ENCODE measurements at places on chromosomes 13 and 19. TPM values are rescaled to one million over a fixed set of nuclear protein-coding genes. Genes with fewer than 3 reads are reported as not detected.

- peak; percentile 63 for DNase-seq
Measured at GRCh38 chr19:41753159-41753558, 2.2 kb upstream of the CEACAM6 start.

GRCh38 chr19:8144273-8144995 lies 5.0 kb downstream of the FBN3 start:
- no peak for DNase-seq

DNA sequence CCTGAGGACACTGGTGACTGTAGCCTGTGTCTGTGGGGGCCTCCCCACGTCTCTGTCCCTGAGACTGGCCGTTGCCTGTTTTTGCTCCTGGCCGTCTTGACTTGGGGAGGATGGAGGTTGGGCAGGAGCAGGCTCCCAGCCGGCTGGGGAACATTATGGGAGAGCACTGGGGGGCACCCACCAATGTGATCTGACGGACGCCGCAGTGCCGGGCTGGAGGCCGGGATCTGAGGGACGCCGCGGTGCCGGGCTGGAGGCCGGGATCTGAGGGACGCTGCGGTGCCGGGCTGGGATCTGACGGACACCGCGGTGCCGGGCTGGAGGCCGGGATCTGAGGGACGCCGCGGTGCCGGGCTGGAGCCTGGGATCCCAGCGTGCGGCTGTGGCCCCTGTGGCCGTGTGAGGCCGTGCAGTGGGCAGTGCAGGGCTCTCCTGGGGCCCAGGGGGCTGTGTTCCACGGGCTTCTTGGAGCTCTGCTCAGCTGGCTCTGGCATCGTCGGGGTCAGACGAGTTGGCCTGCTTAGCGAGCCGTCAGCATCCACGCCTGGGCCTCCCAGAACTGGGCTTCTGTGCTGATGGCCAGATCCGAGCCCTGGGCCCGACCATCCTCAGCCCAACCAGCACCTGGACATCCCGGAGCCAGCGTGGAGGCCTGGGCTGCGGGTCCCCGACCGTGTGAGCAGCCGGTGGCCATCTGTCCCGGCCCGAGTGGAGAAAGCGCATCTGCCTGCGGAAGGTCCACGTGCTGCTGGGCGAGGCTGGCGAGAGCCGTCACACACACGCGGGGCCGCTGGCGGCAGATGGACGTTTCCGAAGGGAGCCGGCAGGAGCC lies 45.8 kb downstream of the GAS6 start:
- DNase-seq, result no peak

GRCh38 chr13:27018882-27019281 lies 152.7 kb downstream of the USP12 start:
- no peak for DNase-seq

DNA sequence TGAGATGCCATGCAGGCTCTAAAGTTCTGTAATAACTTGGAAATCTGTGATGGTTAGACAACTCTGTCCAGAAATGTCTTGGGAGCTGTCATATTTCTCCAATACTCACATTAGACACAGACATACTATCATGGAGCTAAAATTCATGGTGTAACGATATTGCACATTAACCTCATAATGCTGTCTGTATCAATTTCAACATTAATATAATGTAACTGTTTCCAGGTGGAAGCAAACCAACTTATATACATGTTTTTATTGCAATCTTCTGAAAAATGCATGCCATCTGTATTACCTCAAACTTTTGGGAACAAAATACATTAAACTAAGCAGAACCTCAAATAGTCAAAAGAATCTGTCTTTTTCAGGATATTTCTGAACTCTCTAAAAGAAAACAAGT lies 14.7 kb upstream of the SPART start:
- no peak for DNase-seq

Gene TMPRSS9
- not detected for total RNA-seq

GRCh38 chr13:105611424-105611823 lies 924.0 kb downstream of the EFNB2 start:
- no peak for DNase-seq

Gene MYPOP
- 7.6 TPM for total RNA-seq

DNA sequence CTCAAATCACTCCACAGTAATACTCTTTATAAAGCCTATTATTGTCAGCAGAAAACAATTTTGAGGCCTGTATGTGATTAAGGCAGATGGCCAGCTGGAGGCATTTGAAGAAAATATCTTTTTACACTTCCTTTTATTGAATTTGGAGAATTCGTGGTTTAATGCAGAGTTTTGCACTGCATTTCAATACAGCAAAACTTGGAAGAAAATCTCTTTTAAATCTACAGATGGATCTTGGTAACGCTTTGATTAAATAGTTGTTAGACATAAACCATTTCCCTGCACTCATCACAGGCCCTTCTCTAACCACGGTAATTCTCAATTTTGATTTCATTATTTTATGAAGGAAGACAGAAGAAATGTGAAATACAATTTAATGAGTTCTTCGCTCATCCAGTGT lies 185.7 kb downstream of the RFC3 start:
- no peak for DNase-seq

- no peak for DNase-seq
Measured at GRCh38 chr13:27355894-27356293, 68.5 kb upstream of the GTF3A start.

GRCh38 chr13:40980461-40980860 lies 38.7 kb downstream of the ELF1 start:
- no peak for DNase-seq

DNA sequence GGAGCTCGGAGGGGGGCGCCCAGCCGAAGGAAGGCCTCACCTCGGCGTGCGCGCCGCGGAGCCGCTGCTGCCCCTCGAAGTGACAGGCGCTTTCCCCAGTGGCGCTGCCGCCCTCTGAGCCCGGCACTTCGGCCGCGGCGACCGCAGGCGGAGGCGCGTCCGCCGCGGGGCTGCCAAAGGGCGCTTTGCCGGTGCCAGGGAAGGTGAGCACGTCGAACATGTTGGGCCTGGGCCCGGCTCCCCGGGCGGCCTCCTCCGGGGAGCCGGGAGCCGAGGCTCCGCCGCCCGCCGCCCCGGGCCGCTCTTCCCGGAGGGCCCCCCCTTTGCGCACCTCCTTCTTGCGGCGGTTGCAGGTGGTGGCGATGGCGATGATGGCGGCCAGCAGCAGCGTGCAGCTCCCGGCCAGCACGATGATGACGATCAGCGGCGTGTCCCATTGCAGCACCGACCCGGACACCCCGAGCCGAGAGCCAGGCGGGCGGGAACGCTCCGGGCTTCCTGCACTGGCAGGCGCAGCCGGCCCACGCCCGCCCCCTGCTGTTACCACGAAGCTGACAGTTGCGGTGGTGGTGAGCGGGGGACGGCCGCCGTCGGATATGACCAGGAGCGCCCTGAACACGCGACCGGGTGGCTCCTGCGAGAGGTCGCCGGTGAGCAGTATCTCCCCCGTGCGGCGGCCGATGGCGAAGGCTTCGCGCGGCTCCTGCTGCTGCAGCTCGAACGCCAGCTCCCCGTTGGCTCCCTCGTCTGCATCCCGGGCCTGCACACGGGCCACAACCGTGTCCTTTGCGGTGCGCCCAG lies 2.5 kb downstream of the PCDH8 start:
- DNase-seq, result no peak

DNA sequence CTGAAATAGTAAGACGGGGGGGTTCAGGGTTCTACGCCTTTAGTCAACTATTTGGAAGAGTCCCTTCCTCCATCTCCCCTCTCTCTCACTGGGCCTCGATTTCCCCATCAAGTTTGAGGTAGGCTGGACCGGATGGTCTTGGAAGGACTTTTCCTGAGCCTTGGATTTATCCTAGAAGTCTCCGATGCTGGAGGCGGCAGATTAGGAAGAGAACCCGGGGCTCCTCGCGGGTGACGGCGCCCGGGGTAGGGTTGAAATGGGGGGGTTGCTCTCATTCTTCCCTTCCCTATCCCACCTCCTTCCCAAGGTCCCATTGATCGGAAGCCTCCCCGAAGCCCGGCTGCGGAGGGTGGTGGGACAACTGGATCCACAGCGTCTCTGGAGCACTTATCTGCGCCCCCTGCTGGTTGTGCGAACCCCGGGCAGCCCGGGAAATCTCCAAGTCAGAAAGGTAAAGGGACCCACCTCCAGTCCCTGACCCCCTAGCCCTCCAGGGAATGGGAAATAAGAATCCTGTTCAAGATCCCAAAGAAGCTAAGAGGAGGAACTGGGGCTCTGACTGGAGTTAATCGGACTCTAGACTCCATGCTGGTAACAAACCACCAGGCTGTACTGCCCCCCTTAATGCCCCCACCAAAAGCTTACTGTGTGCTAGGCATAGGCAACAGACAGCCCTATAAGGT lies 781 bp downstream of the QPCTL start:
- DNase-seq, result peak; percentile 77

Gene ZNF132
- total RNA-seq, result not detected

GRCh38 chr19:7900931-7901330 lies 2.7 kb upstream of the MAP2K7 start:
- DNase-seq, result no peak

GRCh38 chr13:112219740-112220139 lies 152.8 kb downstream of the SOX1 start:
- no peak for DNase-seq

- no peak for DNase-seq
Measured at GRCh38 chr19:53086949-53087348, 16.3 kb downstream of the ZNF160 start.

- DNase-seq, result no peak
Measured at GRCh38 chr19:30225676-30226463, 146.3 kb upstream of the ZNF536 start.

- no peak for DNase-seq
Measured at GRCh38 chr19:4066176-4066606, 508 bp downstream of the ZBTB7A start.

DNA sequence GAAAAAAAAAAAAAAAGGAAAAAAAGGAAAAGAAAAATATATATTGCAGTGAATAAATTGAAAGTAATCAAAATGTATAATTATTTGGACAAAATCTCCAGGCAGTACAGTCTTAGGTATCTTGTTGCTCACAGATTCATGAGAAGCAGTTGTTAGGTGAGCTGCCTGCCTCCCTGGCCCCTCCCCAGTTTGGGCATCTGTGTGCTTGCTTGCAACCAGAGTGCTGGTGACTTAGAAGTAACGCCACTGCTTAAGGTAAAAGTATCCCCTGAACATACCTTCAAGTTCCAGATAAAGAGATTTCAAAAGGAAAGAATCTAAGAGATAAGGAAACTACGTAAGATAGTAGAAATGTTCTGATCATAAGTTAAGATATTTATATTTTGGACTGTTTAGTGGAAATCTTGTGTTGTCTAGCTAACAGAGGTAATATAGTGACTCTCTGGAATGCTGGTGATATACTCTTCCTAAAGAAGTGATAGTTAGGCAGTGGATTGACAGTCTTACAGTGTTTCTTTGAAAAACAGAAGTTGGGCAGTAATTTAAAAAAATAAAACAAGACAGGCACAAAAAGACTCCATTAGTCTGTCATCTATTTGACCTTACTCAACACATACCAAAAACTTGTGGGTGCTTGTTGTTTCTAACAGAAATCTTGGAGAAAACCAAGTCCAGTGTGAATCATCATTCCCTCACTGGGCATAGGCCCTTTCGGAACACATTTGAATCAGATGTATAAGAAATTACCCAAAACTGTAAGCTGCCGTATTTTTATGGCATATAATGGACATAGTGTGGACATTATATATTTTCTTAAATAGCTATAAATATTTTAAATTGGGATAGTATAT lies 38.3 kb upstream of the KCTD4 start:
- DNase-seq, result no peak

- no peak for DNase-seq
Measured at GRCh38 chr13:109809216-109809932, 23.0 kb upstream of the IRS2 start.

Data from K562 (cell line).